Stimulated activated CD8-positive, alpha-beta memory T cell treated with anti-CD3 and anti-CD28 coated beads, Interleukin-4, amount 100 ng/mL, for 4 hours (primary cell): ENCODE measurements at places on chromosomes 2 and 18.

- DNase-seq: no peak
These were observed 5.9 kb downstream of the LMAN1 start for GRCh38 chr18:59353079-59353680.

GRCh38 chr18:28167835-28168349 lies 9.0 kb downstream of the CDH2 start:
- no peak for DNase-seq

DNA sequence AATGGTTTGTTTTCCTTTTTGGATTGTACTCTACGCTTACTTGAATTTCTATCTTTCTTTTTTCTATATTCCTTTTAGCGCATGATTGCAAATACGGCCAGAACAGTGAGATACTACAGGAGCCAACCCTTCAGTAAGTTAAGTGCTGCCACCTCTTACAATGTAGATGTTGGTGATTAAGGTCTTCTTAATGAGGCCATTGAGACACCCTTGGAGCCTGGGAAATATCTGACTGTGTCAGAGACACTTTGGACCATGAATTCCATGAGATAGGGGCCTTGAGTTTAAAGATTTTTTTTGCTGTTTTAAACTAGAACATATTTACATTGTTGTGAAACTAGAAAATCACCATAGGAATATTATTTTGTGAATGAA lies 27.1 kb upstream of the MAP3K20 start:
- DNase-seq: no peak

GRCh38 chr2:194077366-194077765 lies 1579.7 kb upstream of the SLC39A10 start:
- no peak for DNase-seq

GRCh38 chr2:70467831-70468779 lies 85.5 kb downstream of the TGFA start:
- no peak for DNase-seq

DNA sequence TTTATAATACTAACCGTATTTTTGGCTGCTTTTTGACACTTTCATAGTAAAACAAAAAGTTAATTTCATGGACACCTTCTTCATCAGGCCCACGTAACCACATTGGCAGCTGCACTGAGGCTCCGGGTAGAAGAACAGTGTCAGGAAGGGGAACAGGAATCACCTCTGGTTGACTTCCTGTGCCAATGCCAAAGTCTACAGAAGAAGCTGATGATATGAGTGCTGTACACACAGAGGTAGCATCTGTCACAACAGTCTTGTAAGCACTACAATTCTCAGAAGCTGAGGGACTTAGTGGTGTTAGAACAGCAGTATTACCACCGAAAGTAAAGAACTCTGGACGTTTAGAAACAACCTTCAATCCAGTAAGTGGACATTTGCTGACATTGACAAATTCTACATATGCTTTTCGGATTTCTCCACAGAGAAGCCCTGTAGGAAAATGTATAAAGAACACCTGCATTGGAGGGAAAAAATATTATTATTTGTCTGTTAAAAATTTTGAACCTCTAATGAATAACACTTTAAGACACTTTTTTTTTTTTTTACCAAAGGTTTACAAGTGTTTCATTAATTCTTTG lies 85.3 kb downstream of the TRAPPC8 start:
- DNase-seq: no peak

DNA sequence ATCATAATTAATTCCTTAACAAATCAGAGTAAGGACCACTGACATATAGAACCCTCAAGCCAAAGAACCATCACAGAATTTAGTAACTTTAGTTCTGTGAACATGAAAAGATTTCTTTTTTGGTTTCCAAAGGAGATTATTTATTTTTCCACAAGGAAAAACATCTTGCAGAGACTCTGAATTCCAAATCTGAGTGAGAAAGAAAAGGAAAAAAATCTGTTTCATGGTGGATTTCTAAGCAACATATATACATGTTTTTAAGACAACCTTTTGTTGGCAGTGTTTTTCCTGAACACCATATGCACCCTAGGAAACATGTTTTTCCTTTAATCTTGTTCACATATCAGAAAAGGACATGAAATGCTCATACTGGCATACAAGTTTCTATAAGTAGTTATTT lies 149.8 kb downstream of the AGPS start:
- no peak for DNase-seq

- DNase-seq: no peak
These were observed 217.8 kb downstream of the TMEM247 start for GRCh38 chr2:46696966-46697829.

- no peak for DNase-seq
These were observed 20.2 kb downstream of the IL18RAP start for GRCh38 chr2:102442967-102443828.

- no peak for DNase-seq
These were observed 12.3 kb upstream of the SLC35F5 start for GRCh38 chr2:113768770-113769169.

DNA sequence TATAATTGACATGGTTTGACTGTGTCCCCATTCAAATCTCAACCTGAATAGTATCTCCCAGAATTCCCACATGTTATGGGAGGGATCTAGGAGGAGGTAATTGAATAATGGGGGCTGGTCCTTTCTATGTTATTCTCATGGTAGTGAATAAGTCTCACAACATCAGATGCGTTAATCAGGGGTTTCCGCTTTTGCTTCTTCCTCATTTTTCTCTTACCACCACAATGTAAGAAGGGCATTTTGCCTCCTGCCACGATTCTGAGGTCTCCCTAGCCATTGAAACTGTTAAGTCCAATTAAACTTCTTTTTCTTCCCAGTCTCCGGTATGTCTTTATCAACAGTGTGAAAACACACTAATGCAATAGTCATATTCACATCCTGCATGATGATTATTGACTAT lies 1073.3 kb upstream of the CDH2 start:
- DNase-seq: no peak

DNA sequence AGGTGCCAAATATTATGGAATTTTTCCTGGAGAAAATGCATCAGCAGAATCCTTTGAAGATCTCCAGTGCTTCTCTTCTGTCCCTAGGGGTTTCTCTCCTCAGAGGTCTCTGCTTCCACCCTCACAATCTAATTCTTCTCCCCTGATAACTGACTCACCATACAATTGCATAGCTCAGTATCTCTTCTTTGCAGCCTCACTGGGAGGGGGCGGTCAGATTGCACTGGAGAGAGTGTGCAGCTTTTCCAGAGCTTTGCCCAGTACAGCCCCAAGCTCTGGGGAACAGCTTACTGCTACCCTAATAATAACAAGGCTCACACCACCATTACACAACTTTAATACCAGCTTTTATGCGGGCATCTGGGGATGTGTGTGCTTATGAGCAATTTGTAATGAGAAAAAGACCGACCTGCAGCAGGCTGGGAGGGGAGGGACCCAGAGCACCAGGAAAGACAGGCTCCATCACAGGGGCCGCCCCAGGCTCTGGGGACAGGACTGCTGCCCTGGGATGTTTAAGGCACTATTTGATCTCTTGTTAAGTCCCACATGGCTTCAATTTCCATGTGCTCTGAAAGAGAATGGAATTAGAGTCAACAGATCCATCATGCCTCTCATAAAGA lies 276.6 kb upstream of the SIX2 start:
- DNase-seq: no peak

DNA sequence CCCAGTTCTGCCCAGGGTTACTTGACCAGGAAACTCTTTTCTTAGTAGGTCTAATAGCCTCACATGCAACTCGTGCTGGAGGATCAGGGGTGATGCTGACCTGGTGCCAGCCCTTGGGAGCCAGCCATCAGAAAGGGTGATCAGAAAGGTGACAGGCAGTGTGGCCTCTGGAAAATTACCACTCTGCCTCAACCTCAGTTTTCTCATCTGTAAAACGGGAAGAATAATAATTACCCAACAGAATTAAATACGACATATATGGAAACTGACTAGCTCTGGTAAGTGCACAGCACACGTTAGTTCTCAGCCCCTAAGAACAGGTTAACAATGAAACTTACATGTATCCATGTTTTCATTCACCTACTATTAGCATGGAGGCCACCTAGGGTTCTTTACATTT lies 157.6 kb downstream of the EN1 start:
- DNase-seq: no peak

DNA sequence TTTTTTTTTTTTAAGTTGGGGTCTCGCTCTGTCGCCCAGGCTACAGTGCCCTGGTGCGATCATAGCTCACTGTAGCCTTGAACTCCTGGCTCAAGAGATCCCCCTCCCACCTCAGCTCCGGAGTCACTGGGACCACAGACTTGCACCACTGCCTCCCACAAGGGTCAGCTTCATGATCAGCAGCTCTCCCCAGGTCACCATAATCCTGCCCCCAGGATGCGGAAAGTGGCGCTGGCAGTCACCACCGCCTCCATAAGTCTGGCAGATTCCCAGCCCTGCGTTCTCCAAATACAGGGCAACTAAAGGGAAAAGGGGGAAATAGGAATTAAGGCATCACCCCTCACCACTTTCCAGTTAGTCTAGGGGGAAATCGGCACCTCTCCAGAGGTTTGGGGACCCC lies 5.2 kb upstream of the ARID5A start:
- DNase-seq: no peak

- DNase-seq: no peak
These were observed 13.7 kb upstream of the GMCL1 start for GRCh38 chr2:69815717-69816116.

GRCh38 chr2:12652723-12653122 lies 64.0 kb upstream of the TRIB2 start:
- DNase-seq: no peak

DNA sequence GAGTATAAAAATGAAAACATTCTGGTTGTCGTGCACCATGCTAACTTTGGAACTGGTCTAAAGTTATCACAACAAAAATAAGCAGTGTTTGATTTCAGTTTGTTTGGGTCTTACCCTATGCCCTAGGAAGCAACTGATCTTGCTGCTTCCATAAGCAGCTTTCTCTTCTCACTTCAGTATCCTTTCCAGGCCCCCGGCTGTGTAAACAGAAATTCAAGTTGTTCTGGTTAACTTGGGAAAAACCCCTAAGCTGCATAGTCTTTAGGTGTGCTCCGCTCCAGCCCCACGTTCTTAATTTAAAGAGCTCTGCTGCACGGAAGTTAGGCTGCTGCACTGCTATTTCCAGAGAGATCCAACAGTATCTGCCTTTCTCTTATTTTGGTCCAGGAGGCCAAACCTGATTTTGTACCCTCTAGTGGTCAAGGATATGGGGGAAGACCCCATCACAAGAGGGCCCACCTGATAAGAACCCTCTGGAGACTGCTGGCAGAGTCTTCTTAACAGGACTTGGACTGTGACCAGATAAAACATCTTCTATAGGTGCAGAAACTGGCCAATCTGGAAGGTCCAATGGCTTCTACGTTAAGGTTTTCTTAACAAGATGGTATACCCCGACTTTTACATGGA lies 69.1 kb downstream of the FEZ2 start:
- no peak for DNase-seq

DNA sequence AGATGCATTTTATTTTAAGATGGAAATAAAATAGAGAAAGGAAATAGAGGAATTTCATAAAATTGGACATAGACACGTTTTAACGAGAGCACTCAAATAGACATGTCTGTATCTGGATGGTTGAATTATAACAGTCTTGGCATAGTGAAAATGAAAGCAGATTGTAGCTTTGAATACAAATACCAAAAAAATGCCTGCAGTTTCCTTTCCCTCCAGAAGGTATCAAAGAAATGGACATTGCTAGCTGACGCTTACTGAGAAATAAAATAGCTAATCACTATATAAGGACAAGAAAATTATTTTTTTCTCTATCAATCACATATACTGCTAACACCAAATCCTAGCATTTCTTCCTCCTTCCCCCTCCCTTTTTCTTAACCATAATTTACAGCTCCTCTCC lies 11.4 kb upstream of the MAPRE2 start:
- no peak for DNase-seq

DNA sequence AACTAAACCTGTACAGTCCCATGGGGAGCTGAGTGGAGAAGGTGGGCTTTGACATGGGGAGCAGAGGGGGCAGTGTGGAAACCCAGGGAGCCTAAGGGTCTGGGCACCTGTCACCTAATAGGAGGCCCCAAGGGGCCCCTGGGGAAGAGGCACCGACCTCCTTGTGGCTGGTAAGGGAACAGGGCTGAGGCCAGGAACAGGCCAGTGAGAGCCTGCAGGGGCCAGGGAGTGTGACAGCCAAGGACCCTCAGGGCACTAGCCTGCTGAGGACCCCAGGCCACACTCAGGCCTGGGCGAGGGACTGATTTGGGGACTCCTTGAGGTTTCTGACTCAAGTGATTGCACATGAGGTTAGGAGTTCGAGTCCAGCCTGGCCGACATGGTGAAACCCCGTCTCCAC lies 24.5 kb upstream of the ALPP start:
- DNase-seq: no peak

DNA sequence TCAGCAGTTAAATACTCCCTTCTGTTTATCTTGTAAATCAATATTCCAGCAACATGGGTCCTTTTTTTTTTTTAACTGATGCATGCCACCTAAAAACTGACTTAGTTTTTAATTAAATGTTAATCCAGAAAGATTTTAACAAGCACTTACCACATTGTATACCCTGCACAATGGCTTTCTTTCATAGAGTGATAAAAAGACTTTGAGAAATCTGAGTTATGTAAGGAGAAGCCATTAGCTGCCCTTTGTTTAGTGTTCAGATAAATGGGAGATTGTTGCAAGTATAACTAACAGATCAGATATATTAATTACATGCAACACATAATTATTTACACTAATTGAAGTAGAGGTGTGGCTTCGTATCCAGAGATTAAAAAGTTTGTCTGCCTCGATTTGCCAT lies 22.7 kb upstream of the NFATC1 start:
- no peak for DNase-seq

GRCh38 chr2:190149908-190150307 lies 87.4 kb upstream of the MSTN start:
- no peak for DNase-seq

GRCh38 chr2:233938676-233939370 lies 21.6 kb downstream of the TRPM8 start:
- DNase-seq: no peak

- DNase-seq: no peak
These were observed 588.4 kb downstream of the SLC4A3 start for GRCh38 chr2:220215785-220216184.

- DNase-seq: no peak
These were observed 12.4 kb downstream of the HS6ST1 start for GRCh38 chr2:128306081-128306930.

DNA sequence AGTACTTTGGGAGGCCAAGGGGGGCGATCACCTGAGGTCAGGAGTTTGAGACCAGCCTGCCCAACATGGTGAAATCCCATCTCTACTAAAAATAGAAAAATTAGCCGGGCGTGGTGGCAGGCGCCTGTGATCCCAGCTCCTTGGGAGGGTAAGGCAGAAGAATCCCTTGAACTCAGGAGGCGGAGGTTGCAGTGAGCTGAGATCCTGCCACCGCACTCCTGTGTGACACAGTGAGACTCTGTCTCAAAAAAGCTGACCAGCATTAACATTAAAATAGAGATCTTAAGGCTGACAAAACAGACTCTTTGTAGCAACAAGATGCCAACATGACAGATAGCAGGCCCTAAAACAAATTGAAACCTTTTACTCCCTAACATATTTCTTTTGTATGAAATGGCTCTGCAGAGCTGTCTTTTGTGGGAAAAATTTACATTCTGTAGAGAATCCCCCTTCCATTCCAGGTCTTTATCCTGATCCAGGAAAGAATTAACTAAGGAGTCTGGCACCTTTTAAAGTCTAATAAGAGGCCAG lies 213.9 kb downstream of the RAB3GAP1 start:
- no peak for DNase-seq
